ENCODE measurements at places on chromosomes 12 and 14.

DNA sequence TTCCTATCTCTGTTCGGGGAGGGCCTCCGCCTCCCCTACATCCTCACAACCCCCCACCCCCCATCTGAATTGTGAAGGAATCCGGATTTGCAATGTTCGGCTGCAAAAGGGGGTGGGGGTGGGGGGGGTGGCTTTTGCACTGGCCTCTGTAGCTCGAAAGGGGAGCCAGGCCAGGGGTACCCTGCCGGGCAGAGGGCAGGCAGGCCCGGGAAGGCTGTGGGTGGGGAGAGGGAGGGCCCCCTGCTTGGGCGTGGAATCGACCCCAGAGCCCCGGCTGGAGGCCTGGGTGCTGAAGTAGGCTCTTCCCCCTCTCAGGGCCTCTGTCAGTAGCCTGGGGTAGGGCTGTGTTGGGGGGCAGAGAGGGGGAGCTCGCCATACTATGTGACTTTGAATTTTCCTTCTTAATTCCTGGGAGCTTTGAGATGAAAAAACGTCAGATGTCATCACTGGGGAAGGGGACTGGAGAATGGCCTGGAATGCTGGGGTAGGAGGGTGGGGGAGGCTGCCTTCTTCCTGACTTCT is 1.1 kb downstream of the LRP1 start:
- DNase-seq: no peak

- DNase-seq: peak; percentile 13
These were observed 148.7 kb downstream of the SMOC1 start for GRCh38 chr14:70027785-70028428.

DNA sequence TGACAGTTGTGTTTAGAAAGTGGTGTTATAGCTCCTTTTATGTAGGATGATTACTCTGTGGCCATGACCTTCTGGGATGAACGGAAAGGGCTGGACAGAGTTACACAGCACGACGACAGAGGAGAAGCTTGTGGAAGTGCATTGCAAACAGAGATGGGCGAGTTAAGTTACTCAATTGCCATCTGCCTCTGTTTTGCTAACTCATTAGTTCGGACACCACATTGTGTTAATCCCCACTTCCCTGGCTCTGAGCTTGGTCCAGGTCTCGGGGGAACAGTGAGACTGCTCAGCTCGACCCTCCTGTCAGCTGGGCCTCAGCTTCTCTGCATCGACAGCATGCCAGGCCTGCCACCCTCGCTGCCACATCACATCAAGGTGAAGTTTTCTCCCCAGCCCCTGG is 408.0 kb downstream of the ZFP36L1 start:
- DNase-seq: no peak

DNA sequence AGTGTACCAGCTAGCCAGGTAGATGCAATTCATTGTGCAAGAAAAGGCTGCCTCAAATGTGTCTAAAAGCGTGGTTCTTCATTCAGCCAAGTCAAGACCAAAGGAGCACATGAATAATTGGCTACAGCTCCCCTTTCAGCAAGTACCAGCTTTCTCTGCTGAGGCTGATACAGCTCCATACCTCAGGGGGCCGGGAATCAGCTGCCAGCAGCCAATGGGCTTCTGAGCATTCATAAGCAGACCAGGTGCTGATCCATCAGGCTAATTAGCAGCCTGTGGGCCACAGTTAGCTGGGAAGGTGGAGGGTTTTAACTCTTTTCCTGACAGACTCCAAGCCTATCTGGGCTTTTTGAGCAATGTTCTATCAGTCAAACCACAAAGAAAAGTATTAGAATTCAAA is 264.7 kb downstream of the APAF1 start:
- no peak for DNase-seq

DNA sequence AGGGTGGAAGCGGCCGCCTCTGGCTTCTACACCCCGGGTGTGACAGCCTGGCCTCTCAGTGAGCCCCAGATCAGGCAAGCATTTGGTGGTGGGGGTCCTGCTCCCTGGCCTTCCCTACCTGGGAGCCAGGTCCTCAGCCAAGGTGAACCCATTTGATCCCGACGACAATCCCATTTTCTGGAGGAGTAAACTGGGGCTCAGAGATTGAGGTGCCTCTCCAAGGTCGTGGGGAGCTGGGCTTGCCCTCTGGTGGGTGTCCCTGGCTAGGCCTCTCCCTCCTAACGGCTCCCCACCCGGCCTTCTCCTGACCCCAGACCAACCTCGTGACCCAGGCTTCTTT is 2.7 kb upstream of the EXOC3L4 start:
- no peak for DNase-seq

All from KG1 (cell line).